GM04504 (cell line): ENCODE measurements at places on chromosomes 11 and 22.

DNA sequence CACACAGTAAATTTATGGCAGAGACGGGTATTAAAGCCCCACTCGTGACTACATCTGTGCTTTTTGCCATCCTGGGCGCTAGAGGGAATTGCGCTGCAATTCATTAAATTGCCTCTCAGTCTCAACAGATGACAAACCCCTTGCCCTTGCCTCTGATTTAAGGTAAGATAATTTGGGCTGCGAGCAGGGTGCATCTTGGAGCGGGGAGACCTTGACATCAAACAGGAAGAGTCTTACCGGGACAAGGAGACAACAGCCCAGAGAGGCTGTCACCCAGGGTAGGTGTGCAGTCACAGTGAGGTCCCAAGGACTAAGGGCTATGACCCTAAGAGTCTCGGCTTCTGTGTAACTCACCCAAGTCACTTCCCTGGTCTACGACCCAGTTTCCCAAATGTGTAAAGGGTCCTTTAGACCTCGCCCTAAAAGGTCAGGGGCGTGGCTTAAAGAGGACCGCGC is 449 bp upstream of the TOM1 start:
- no peak for DNase-seq

GRCh38 chr11:128565881-128566280 is 21.5 kb downstream of the ETS1 start:
- no peak for DNase-seq

DNA sequence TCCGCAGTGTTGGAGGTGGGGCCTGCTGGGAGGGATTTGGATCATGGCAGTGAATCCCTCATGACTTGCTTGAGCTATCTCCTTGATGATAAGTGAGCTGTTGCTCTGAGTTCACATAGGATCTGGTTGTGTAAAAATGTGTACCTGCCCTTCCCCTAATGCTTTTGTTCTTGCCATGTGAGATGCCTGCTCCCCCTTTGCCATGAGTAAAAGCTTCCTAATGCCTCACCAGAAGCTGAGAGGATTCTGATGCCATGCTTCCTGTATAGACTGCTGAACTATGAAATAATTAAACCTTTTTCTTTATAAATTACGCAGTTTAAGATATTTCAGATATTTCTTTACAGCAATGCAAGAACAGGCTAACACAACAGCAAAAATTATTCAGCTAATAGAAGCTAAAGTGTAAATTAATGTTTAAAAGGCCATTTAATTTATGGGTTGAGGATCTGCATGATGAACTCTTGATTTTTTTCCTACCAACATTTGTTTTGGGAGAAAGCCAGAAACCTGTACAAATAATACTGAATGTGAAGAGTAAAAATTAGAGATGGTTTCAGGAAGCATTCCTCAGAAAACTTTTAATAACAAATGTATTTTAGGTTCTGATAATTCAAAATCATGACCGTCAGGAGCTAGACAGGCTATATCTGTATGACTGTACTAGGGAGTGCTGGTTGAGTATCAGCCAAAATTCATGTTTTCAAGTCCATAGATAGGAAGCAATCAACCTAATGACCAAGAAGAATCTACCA is 177.5 kb upstream of the GRIA4 start:
- DNase-seq = no peak

- no peak for DNase-seq
These were observed 6.7 kb upstream of the LRFN4 start for GRCh38 chr11:66850235-66850587.

- no peak for DNase-seq
These were observed 12.7 kb upstream of the TMA7B start for GRCh38 chr22:39947220-39948216.

GRCh38 chr11:86926975-86927374 is 28.2 kb downstream of the FZD4 start:
- no peak for DNase-seq

GRCh38 chr22:41530890-41531714 is 13.2 kb downstream of the POLR3H start:
- DNase-seq = no peak

DNA sequence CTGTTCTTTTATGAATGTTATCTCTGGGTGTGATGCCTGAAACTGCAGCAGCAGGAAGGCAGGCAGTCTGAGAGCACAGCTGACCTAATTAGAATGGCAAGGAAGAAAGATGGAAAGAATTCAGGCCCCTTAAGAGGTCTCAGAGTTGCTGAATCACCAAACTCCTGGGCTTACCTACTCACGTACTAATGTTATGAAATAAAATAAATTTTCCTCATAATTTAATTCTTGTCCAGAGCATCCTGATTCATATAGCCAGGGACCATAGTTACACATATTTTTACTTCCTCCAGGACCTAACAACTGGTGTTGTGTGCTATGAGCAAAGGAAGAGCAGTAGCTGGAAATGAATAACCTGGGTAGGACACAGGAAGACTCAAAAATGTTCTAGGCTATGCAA is 41.9 kb downstream of the SNX19 start:
- no peak for DNase-seq

DNA sequence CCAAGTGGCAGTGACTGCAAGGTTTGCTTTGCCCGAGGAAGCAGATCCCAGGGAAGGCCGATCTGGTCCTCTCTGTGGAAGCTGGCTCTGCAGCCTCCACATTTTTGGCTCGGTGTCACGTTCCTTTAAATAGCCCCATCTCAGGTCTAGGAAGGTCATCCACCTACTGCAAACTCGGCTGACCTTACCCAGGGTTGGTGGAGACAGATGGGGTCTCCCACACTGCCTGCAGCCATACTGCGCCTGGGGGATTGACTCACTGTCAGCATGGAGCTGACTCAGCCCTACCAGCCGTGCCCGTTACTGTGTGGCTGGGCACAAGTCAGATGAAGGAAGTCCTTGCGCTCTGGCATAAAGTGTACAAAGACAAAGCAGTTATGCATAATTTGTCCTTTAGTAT is 16.9 kb downstream of the CDPF1 start:
- no peak for DNase-seq

GRCh38 chr11:102322560-102322959 is 5.3 kb downstream of the BIRC3 start:
- no peak for DNase-seq

DNA sequence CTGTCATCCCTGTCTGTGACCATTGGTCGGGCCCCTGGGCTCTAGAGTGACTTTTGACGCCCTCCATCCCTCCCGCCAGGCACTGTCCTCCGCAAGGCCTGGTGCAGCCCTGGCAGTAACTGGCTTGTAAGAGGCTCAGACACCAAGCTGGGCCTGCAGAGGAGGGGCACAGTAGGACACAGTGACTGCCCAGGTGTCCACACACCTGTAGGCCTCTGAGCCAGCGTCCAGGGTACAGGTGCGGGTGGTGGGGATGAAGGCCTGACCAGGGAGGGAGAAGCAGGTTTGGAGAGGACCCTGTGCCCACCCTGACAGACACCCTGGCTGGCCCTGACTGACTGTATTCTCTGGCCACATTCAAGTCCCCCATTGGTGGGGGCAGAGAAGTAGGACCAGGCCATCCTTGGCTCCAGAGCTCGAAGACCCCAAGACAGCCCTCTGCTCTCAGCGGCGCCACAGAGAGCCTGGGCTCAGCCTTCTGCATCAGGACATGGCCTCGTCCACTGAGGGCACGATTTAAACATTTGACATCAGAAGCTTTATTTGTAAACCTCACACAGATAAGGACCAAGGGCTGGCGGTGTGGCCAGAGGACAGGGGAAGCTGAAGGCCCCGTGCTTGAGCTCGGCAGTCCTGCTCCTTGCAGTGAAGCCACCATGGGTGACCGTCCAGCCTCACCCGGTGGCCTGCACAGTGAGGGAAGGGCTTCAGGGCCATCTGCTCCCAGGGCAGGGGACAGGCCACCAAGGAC is 31.4 kb downstream of the PPIL2 start:
- DNase-seq = no peak

GRCh38 chr11:67291481-67292381 is 2.6 kb downstream of the ANKRD13D start:
- DNase-seq = no peak

DNA sequence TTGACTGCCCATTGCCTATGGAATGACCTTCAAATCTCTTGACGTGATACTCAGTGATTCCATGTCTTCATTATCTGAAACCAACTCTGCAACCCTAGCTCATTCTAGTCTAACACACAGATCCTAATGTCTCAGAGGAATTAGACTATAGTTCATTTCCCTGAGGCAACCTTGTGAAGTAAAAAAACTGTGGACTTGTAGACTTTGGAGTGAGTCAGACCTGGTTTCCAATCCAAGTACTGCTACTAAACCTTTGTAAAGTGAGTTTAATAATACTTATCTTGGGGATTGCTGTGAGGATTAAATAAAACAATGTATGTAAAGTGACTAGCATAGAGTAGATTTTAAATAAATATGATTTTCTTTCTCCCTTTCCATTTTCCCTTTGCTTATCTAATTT is 226.1 kb downstream of the BLID start:
- DNase-seq = no peak

DNA sequence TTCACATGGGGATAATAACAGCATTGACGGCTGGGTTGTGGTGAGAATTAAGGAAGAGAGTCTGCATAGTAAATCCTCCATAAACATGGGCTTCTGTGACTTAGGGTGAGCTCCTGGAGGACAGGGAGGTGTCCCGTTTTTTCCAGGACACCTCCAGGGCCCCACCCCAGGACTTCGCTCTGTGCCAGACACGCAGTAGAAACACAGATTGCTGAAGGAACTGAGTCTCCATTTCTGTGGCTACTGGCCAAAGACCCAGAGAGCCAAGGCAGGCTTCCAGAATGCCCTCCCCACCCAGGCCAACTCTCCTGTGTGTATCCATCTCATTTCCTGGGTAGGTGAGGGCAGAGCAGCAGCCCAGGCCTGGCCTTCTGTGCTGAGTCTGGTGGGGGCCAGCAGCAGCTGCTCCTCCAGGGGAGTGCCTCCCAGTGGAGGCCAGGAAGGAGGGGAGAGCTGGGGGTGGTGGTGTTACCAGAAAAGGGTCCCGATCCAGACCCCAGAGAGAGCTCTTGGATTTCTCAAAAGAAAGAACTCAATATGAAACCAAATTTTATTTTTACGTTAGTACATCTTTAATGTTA is 9.5 kb upstream of the RFPL3 start:
- DNase-seq = no peak
